ENCODE measurements at places on chromosomes 16 and 17. TPM values are rescaled to one million over a fixed set of nuclear protein-coding genes. Genes with fewer than 3 reads are reported as not detected.

The TMEM95 gene
- total RNA-seq, result not detected

The RECQL5 gene
- total RNA-seq, result 27.6 TPM

The NUP93 gene
- total RNA-seq, result 165 TPM

The PGP gene
- 31.6 TPM for total RNA-seq

The PRSS33 gene
- total RNA-seq, result 0.13 TPM

The PABPN1L gene
- not detected for total RNA-seq

The ZNF597 gene
- 1.9 TPM for total RNA-seq

The AURKB gene
- total RNA-seq, result 117 TPM

The EPOP gene
- total RNA-seq, result 56.1 TPM

The MYH8 gene
- not detected for total RNA-seq
